Midbrain (tissue), 1 donor: ENCODE measurements at places on chromosomes 13 and 19.
A peak's percentile ranks its signal among the peaks of the same experiment; 100 is the strongest.

DNA sequence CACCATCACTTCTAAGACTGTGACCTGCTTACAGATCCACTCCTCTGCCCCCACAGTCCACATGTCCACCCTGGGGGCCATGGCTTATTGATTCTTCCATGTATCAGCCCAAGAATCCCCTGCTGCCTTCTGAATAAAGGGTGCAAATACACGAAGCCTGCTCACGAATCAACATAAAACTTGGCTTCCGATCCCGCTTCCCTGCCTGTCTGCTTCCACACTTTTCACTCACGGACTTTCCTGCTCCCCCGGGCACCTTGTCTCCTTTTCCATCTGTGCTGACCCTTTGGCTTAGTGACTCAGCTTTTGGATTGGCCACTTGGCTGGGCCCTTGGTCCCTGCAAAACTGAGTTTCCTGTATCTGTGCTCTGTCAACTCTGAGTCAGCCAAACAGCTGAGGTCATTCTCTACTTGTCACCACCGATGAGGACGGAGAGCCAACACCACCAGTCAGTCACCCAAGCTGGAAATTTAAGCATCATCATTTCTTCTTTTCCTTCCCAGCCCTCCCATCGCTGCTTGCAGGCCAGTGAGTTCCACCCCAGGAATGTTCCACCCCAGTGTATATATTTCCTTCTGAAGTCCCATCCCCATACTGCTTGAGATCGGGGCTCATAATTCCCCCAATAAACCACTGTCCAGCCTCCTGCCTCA is 11.4 kb upstream of the USP12 start:
- no peak for DNase-seq

DNA sequence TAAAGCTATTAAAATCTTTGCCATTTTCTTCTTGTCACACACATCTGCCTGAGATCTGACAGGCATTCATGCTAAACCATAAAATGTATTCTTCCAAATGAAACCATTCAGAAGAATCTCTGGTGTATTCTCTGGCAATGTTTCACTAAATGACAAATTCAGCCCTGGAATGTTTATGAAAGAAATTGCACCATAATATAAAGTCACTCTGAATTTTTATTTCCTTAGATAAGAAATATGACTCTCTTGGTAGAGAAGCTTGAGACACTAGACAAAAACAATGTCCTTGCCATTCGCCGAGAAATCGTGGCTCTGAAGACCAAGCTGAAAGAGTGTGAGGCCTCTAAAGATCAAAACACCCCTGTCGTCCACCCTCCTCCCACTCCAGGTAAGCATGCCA is 14.3 kb downstream of the OLFM4 start:
- no peak for DNase-seq

- no peak for DNase-seq
These were observed 362.3 kb downstream of the COG6 start for GRCh38 chr13:40017662-40018262.

GRCh38 chr13:27034678-27035111 is 136.9 kb downstream of the USP12 start:
- DNase-seq = peak; percentile 9

GRCh38 chr13:44431150-44431549 is 57.5 kb downstream of the SERP2 start:
- no peak for DNase-seq

GRCh38 chr19:1164684-1165531 is 9.2 kb downstream of the SBNO2 start:
- no peak for DNase-seq

DNA sequence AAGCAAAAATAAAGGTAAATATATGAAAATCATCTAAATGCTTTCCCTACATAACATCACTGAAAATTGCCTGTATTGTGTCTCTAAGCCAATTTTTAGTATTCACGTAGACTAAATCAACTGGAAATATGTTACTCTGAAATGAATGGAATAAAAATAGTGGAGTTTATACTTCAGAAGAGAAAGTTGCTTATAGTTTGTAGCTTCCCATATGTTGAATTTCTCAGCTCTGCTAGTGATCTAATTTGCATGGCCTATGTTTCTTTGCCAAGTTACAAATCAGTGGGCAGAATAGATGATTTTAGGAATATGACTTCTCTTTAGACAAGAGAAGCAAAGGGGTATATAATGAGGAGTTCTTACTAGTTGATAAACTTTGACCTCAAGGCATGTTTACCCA is 850.2 kb downstream of the OLFM4 start:
- no peak for DNase-seq

DNA sequence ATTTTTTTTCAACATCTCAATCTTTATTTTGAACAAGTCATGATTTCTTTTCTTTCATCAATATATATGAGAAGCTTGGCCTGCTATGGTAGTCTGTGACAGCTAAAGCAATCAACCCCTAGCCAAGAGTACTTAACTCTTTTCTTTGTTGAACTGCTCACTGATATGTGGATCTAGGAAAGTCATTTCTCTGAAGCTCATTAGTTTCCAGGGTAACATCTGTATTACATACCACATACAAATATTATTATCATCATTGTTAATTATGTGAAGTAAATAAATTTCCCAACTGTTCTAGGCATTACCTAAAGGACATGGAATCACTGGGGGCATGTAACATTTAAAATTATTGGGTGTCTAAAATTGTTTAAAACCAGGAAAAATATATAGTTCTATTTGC is 267.3 kb downstream of the DCT start:
- DNase-seq = no peak

- DNase-seq = no peak
These were observed 380.7 kb downstream of the SLITRK5 start for GRCh38 chr13:88051746-88052482.

DNA sequence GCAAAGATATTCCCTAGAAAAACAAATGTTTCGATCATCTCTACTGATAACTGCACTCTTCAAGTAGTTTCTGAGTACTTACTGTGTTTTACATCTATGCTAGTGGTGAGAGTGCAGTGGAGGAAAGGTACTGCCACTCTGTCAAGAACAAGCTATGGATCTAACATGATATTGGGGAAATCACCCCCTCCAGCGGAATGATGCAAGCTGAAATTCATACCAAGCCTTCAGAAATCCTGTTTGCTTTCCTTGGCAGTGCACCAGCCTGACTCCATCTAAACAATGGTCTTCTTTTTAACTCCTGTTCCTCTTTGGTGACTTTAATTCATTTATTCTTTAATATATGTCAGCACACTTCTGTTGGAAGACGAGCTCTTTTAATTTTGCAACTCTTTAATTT is 238.0 kb downstream of the PCDH9 start:
- DNase-seq = peak; percentile 58

- DNase-seq = peak; percentile 40
These were observed 23.1 kb upstream of the SPRY2 start for GRCh38 chr13:80363890-80364503.

- DNase-seq = no peak
These were observed 522.3 kb upstream of the NBEA start for GRCh38 chr13:34419755-34420154.
